ENCODE measurements at places on chromosomes 7 and 10.

DNA sequence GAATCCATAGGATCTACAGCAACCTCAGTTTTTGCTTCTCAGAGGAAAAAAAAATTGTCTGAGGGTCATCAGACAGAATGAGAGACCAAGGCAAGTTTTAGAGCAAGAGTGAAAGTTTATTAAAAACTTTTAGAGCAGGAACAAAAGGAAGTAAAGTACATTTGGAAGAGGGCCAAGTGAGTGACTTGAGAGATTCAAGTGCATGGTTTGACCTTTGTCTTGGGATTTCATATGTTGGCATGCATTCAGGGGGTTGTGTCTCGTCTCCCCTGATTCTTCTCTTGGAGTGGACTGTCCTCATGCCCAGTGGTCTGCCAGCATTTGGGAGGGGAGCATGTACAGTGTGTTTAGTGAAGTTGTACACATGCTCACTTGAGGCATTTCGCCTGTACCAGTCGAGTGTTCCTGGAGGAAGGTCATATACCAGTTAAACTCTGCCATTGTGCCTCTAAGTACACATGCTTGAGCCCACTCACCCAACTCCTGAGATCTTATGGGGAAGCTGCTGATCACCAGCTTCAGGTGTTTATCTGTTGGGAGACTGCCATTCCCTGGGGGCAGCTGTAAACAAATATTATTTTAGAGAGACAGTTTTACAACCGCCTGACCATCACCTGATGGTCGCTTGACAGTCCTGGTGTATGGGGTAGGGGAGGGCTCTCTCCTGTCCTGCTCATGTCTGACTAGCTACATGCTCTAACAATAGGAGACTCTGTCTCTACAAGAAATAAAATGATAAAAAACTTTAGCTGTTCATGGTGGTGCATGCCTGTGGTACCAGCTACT, 109.4 kb downstream of the EEPD1 start:
- DNase-seq = no peak

GRCh38 chr7:130789436-130789835, 55.4 kb upstream of the KLF14 start:
- DNase-seq = no peak

GRCh38 chr7:65250697-65251395, 122.8 kb upstream of the ZNF92 start:
- DNase-seq = no peak

GRCh38 chr7:155295511-155295910, 2.2 kb upstream of the INSIG1 start:
- DNase-seq = no peak

DNA sequence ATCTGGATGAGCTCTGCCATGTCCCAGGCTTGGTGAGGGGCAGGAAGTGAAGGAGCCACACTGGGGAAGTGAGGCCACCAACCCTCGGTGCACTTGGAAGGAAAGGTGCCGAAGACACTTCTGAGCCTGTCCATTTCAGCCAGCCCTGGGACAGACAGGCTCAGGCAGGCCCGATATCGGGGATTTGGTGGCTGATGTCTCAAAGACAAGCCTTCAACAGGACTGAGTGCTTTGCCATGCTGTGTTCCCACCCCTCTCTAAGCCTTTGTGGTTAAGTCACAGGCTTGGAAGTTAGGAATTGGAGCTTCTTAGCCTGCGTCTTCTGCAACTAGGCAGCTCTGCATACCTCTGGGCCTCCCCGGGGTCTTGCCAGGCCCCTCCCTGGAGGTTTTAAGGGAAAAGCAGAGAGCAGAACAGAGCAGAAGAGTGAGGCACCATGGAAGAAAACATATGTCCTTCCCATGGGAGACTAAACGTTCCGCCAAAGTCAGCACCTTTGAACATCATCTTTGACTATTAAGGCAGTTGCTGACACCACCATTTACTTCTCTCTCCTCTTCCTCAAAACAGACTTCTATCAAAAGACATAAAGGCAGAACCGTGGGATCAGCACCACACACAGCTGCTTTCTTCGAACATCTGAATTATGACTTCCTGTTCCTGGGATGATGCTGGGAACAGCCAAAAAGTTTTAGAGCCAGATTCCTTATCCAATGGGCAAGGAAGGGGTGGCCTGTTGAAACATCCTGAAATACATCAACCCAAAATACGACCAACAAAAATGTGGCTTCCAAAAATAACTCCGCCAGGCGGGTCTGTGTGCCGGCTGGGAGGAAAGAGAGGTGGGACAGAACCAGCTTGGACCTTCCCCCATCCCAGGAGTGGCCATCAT, 71.8 kb downstream of the AFAP1L2 start:
- no peak for DNase-seq

DNA sequence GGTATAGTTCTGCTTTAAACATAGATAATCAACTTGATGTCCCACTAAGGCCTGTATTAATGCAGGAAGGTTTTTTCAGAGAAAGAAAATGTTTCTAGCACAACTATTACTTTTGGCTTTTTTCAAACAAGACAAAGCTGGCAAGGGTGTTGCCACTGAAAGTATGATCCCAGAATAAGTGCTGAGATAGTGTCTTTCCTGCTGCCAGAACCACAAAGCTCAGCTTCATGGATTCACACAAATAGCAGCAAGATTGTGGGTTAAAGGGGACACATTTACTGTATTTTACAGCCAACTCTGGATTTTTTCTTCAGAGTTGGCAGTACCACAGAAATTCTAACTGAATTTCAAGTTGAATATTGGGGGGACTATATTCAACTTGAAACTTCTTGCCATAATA, 4.3 kb downstream of the NCOA4 start:
- DNase-seq = no peak

- DNase-seq = no peak
Observed at GRCh38 chr7:131826960-131827359, 270.5 kb upstream of the PODXL start.

DNA sequence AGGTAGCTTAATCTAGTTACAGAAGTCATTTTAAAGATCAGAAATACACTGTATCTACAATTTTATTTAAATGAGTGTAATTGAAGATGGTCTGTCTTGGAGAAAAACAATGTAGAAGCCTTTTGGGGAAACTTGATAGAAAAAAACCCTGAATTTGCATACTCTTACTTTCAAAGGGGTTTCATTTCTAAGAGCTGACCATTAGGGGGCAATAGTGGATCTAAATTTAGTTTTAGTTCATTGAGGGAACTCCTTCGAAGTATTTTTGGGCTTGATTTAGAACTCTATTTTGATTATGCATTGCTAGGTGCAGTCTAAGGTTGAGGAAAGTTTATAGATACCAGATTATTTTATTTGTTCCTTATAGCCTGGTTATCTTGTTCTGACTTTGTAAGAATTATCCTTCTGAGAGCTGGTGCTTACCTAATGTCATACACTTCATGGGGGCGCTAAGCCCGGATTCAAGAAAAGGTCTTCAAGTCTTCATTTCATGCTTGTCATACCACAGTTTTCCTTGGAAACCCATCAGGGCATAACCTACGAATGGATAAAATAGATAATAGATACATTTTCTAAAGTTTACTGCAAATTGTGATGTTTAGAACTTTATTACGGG, 69.1 kb upstream of the MXI1 start:
- no peak for DNase-seq

DNA sequence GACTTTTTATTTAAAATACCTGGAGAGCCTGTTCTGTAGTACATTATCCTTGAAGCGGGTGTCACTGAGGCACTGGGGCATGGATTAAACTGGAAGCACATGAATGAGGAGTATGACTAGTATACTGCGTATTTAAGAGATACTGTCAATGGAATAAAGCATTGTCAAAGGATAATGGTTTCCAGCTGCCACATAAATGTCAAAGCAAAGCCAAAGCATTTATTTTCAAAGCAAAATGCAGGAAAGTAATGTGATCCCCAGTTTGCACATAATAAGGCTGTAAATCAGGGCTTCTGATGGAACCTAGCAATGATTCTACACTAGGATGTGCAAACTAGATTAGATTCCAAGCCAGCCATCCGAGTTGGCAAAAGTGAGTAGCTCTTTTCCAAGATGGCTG, 240.1 kb downstream of the POU6F2 start:
- DNase-seq = no peak

DNA sequence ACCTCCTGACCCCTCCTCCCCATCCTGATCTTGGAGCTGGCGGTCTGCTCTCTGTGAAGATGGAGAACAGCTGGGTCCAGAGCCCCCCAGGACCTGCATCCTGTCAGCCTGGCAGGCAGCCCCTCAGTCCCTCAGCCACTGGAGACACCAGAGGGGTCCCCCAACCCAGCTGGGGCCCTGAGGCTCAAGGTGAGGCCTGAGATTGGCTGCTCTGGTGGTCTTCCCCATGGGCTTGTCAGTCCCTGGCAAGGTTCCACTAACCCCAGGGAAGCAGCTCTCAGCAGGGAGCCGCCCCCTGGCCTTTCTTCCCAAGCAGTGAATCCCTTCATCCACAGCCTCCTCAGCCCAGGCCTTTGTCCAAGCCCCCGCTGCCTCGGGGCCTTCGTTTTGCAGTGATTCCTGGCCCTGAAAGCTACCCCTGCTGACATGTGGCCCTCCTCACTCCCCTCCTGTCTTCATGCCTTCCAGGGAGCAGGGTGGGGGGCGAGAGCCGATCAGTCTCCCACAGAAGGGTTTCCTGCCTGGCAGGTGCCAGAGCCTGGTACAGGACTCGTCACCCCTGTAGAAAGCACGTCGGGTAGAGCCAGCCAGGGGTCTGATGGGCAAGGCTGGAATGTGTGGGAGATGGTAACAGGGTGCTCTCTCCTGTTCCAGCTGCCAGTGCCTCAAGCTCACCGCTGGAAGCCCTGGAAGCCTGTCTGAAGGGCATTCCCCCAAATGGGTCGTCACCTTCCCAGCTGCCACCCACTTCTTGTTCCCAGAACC, 48.5 kb downstream of the ZNF467 start:
- DNase-seq = no peak

DNA sequence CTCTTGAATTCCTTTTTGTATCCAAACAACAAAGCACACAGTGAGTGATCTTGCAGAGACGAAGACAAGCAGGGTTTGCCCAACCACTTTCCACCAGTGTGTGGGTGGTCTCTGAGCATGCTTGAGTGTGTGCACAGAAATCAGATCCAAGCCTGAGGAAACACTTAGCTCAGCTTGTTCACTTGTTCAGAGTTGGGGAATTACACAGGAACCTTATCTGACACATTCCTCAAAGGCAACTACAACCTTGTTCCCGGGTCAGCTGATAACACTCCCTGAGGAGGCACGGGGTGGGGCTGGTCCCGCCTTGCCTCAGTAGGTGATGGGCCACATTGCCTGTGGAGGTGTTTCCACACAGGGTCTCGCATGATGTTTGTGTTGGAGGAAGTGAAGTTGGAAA, 216.9 kb downstream of the DYNC1I1 start:
- DNase-seq = no peak

DNA sequence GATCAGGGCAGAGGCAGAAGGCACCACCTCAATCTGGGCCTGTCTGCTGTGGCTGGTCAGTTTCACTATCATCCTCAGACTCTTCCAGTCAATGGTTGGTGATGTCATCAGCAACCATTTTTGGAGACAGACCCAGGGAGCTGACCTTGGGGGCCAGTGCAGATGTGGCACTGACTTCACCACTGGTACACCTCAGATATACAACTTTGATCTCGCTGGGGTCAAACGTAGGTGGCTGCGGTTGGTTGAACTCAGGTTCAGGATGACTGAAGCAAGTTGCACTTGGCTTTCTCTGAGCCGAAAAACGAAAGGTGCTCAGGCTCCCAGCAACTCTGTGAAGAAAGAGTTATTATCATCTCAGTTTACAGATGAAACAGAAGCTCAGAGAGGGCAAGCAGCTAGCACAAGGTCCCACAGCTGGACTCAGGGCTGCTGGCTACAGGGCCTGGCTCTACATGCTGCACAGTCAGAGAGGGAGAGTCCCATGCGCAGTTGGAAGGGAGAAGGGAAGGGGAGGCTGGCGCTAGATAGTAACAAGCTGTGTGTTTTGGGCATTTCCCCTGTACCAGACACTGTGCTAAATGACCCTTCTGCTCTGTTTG, 27.2 kb downstream of the ANKRD16 start:
- no peak for DNase-seq

DNA sequence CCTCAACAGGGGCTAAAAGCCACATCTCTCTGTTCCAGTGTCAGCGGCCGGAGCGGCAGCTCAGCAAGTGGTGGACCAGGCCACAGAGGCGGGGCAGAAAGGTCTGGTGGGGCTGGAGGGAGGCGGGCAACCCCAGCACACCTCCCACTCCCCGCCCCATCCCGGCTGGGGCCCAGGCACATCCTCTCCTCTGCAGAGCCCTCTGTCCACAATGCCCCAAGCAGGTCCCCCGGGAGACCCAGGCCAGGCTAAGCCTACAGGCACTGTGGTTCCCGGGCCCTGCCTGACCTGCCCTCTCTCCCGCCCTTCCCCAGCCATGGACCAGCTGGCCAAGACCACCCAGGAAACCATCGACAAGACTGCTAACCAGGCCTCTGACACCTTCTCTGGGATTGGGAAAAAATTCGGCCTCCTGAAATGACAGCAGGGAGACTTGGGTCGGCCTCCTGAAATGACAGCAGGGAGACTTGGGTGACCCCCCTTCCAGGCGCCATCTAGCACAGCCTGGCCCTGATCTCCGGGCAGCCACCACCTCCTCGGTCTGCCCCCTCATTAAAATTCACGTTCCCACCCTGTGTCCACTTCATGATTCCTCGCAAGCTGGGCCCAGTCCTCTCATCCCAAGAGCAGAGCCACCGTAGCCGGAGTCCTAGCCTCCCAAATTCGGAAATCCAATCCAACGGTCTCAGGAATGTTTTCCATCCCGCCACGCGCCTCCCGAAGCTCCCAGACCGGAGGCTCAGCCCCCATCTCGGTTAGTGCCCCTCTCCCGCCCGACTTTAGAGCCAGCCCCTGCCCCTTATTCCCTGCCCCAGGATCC, 2.1 kb downstream of the ADIRF start:
- no peak for DNase-seq

GRCh38 chr10:131043039-131043691, 268.4 kb downstream of the TCERG1L start:
- no peak for DNase-seq

DNA sequence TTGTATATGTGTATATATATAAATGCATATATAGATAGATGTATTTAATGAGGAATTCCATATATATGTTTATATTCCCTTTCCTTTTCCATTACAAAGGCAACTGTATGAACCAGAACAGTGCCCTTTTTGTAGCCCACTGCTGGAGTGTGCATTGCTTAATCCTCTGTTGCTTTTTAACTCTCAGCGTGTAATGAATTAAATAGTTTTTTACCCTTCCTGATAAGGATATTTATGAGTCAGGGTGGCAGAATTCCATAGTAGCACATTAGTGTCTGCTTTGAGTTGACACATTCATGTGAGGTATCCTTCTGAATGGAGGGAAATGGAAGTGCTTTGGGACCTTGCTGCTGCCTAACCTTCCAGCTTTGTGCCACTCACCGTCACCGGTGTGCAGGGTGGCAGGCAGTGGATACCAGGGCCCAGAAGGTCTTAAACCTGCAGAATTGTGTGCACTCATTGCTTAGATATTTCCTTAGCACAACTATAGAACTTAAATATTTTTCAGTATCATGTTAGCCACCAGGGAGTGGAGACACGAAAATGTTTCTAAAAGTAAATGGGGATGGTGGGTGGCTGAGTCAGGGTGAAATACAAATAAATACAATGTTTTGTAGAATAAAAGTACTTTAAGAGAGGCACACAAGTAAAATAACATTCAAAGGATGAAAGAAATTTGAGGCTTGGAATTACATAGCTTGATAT, 117.9 kb downstream of the SND1 start:
- DNase-seq = no peak
